ENCODE measurements at places on chromosomes 7 and 10.
A peak's percentile ranks its signal among the peaks of the same experiment; 100 is the strongest.

DNA sequence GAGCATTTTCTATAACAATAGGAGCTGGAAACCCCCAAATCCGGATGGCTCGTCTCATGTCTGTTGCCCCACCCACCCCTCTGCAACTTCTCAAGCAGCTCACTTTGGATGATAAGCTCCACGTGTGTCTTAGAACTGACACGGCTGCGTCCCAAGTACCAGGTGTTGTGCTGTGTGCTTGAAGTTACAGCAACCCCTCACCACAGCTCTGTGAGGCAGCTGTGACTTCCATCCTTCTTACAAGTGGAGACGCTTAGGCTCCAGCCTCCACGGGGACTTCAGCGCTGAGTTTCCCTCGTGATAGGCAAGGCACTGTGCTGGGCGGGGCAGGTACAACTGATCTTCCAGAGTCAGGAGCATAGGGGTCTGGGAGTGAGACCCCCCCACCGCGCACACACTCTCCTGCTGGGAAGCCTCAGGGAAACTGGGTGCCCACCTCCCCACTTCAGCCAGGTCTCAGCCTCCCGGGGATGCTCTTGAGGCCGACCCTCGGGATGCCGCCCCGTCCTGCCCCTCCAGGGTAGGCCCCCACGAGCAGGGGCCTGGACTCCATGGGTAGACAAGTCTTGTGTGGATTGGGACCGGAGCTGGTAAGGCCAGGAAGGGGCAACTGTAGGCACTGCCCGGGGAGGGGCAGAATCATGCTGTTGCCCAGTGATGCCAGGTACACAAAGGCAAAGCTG is 31.4 kb downstream of the EN2 start:
- no peak for DNase-seq

DNA sequence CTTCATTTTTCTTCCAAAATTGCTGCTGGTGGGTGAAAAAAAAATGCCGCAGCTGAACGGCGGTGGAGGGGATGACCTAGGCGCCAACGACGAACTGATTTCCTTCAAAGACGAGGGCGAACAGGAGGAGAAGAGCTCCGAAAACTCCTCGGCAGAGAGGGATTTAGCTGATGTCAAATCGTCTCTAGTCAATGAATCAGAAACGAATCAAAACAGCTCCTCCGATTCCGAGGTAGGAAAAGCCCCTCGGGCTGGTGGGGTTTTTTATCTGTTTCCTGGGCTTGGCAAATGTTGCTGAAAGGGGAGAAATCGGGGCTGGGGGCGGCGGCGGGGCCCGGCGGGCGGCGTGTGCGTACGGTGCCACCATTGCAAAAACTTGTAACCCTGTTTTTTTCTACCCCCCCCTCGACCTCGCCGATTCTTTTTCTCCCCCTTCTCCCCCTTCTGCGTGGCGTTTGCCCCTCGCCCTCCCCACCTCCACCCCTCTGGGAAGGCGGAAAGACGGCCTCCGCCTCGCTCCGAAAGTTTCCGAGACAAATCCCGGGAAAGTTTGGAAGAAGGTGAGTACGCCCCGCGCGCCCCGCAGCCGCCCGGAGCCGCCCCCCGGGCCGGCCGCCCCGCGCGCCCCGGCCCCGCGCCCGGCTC is 789 bp downstream of the TCF7L2 start:
- DNase-seq = peak; percentile 63

GRCh38 chr10:119028900-119029612 is 458 bp upstream of the NANOS1 start:
- peak; percentile 85 for DNase-seq

GRCh38 chr7:27130540-27131389 is at the start of gene HOXA4:
Gene HOXA4 (minus strand): TSS chr7:27130757. CDS start chr7:27130733, 24 bp downstream.
- peak; percentile 17 for DNase-seq

DNA sequence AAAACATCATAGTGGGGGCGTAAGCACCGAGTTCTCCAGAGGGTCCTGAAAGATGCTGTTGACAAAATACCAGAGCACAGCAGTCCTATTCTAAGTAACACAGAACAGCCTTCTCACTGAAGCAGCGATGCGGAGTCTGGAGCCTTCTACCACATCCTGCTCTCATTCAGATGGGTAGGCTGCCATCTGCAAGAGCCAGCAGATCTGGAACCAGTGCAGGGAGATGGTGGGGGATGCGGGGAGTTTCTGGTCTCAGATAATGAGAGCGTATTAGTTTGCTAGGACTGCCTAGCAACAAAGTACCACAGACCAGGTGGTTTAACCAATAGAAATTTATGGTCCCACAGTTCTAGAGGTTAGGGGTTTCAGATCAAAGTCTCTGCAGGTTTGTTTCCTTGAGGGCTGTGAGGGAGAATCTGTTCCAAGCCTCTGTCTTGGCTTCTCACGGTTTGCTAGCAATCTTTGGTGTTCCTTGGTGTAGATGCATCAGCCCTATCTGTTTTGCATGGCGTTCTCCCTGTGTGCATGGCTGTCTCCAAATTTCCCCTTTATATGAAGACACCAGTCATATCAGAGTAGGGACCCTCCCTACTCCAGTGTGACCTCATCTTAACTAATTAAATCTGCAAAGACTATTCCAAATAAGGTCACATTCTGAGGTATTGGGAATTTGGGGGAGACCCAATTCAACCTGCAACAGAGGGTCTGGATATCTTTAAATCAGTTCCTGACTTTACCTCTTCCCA is 52.0 kb upstream of the STEAP1B start:
- no peak for DNase-seq

DNA sequence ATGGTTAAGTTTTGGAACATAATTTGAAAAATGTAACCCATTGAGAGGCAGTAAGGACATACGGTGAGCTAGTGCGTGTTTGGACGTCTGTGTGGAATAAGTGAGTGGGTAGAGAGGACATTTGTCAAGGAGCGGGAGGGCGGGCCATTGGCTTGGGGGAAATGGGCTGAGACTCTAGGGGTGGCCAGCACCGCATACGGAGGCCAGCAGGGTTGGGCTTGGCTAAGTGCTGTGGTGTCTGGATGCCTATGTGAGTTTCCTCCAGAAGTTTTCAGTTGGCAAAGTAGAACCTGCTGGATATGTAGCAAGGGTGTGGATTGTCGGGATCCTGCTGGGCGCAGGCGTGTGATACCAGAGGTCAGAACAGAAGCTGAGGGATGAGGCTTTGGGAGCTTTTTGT is 103.0 kb downstream of the TCF7L2 start:
- DNase-seq = no peak

DNA sequence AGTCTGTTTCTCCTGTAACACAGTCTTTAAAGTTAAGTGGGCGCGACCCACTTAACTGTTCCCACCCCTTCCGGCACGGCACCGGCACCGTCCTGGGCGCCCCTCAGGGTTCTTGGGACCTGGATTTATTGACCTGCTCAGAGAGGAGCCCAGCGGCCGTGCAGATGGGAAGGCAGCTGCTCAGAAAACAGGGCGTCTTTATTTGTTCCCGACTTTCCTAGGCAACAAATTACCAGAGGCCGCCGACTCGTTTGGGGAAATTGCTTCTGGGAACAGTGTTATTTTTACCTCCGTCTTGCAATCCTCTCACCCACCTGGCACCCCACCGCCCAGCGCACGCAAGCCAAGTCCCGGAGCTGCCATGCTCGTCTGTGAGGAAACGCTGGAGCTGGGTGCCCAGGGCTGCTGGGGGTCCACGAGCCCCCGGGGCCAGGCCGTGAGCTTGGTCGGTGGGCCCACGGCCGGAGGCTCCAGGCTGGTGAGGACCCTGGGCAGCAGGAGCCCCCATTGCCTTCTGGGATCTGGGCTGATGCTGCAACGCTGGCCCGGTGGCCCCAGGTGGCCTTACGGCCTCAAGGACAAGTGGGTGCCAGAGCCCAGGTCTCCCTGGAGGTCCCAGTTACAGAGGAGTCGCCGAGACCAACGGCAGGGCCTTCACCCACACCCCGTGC is 14.9 kb upstream of the ADGRA1 start:
- DNase-seq = no peak

Data from fibroblast of skin of back (primary cell).